ENCODE measurements at places on chromosomes 7 and 10.

- no peak for DNase-seq
These were observed 4.8 kb downstream of the ELOVL3 start for GRCh38 chr10:102230861-102231356.

GRCh38 chr7:92754919-92755581 is 81.3 kb downstream of the CDK6 start:
- no peak for DNase-seq

DNA sequence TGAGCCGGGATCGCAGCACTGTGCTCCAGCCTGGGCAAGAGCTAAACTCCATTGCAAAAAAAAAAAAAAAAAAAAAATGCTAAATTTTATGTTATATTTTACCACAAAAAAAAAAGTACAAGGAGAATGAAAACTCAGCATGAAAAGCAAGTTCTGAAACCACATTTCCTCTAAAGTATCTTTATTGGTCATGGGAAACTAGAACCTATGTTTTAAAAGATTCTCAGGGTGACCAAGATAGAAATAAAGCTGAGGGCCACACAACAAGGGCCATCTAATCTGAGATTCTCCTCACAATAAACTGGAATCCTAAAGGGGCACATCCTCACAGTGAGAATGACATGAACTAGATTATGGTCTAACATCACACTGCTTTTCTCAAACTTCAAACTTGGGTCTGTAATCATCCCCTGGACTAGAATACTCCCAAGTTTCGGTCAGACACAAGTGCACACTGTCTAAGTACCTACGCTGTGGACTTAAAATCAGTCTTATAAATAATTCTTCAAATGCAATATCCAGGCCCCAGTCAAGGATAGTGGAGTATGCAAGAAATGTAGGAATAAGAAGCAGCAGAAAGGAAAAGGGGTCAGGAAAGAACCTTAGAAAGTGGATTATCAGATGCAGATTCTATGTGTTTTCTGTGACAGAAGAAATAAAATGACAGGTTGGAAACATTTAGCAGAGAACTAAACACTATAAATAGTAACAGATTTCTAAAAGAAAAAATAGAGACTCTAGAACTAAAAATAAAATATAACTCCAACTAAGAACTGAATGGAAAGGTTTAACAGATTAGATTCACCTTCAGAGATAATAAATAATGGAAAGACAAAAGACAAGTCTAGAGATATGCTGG is 49.9 kb downstream of the COA1 start:
- DNase-seq = no peak

DNA sequence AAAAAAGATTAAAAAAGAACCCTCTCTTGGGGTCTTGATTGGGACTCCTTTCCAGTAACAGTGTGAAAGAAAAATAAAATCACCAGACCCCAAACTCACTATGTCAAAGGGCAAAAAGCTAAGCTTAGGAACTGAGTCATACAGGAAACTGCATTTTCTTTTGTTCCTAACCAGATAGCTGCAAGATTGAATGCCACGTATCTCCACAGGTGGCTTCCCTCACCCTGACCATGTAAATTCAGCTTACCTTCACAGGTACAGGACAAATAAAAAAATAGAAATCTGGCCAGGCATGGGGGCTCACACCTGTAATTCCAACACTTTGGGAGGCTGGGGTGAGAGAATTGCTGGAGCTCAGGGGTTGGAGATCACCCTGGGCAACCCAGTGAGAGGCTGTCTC is 32.5 kb upstream of the EIF4H start:
- DNase-seq = peak; percentile 17

GRCh38 chr10:110216942-110217661 is 9.7 kb downstream of the MXI1 start:
- no peak for DNase-seq

- no peak for DNase-seq
These were observed 22.1 kb upstream of the AOAH start for GRCh38 chr7:36746347-36746746.

DNA sequence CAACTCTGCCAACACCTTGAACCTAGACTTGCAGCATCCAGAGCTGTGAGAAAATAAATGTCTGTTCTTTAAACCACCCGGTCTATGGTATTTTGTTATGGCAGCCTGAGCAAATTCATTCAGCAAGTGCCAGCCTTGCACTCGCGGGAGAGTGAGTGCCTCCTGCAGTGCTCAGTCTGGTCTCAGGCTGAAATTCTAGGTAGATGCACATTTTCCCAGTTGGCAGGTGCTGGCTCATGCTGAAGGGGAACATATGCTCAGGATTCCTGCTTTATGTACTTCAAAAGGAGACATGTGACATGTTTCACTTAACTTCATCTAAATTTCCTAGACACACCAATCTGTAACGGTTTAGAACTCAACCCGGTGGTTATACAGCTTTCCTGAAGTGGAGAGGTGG is 170.8 kb downstream of the MGMT start:
- no peak for DNase-seq

GRCh38 chr10:116744885-116745284 is 2.5 kb upstream of the HSPA12A start:
- DNase-seq = no peak

DNA sequence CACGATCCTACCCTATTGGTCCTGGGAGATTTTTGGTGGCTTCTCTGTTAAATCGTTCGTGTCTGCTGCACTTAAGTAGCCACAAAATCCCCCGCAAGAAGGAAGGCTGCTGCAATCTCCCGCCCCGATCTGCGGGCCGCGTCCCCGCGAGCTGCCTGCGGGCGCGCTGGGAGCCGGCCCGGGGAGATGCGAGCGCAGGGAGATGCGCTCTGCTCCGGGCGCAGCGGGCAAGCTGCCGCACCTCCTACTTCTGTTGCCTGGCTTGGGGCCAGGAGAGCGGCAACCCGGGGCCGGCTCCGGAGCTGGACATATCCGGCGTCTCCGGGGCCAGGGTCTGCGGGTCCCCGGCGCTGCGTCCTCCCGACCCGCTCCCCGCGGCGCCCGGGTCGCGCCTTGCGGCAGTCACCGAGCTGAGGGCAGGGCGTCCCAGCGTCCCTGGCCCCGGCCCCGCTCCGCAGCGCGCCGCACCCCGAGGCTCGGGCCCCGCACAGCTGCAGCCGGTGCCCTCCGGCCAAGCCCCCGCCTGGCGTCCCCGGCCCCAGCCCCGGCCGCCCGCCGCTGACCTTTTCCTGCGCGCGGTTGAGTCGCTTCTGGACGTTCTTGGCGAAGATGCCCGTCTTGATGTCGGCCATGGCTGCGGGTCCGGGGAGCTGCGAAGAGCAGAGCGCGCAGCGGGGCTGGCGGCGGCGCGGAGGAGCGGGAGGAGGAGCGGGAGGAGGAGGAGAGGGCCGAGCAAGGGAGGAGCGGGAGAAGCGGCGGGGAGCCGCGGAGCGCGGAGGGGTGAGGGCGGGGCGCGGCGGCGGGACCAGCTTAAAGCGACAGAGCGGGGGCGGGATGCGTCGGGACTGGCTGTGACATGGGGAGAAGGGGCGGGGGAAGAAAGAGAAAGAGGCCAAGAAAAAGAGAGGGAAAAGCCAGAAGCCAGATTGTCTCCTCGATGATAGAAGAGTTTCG is at the start of gene AMPH:
Gene AMPH, minus strand, starts transcription at position 654 of the 954 bp plus-strand sequence. Its CDS starts 22 bp downstream, at position 632.
- no peak for DNase-seq

GRCh38 chr7:73451780-73452398 is 18.3 kb downstream of the FZD9 start:
- DNase-seq = peak; percentile 60

DNA sequence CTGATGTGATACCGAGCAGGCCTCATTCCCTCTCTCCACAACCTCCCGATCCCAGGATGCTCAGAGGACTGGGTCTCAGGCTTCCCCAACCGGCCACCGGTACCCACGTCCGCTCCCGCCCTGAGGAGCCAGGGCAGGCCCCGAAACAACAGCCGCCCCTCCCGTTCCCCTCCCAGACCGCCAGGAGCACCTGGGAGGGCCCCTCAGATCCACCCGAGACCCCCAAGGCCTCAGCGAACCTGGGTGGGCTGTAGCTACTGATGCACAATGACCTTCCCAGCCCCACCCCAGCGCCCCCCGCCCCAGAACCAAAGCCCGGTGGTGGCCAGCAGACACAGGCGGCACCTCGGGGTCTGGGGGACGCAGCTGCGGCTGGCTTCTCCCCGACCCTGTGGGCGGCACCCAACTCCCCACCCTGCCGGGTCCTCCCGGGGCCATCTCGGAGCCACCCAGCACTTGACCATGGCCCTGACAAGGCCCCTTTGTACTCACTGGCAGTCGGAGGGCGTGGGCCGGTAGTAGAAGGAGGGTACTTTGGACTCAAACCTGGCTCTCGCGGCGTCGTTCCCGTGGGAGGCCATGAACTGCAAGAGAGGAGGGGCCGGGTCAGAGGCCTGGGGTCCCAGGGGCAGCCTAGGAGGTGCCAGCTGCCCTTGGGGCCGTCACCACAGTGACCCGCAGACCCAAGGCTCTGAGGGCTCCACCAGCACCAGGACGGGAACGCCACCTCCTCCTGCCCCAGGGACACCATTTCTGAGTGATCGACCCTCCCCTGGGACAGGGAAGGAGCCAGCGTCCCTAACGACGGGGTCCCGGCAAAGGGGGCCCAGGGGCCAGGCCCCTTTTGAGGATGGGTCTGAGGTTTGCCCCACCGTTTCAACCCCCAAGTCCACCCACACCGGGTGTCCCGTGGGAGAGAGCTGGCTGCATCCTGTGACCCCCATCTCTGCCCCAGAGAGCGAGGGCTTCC is 28.1 kb downstream of the ADAP1 start:
- DNase-seq = no peak

GRCh38 chr10:123522702-123523312 is 143.3 kb upstream of the GPR26 start:
- DNase-seq = no peak

DNA sequence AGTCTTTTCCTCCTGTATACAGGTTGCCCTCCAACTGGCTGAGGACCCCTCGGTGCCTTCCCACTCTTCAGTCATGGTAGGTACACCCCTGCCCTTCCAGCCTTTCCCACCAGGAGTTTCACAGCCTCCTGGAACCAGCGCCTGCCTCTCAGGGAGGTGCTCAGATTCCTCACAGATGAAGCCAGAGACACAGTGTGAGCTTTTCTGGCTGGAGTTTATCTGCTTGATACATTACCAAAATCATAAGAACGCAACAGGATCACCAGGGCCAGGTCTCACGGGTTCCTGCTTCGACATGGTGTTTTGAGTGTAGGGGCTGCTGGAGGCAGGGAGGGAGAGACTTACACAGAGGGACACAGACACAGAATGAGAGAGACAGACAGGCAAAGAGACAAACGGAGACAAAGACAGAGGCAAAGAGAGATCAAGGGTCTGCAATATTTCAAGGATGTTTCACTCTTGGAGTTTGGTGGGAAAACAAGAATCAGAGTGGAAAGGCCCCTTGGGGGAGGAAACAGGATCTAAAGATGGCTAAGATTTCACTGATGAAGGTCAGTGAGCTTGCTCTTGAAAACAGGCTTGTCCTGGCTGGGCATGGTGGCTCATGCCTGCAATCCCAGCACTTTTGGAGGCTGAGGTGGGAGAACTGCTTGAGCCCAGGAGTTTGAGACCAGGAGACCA is 6.5 kb upstream of the INMT start:
- no peak for DNase-seq

DNA sequence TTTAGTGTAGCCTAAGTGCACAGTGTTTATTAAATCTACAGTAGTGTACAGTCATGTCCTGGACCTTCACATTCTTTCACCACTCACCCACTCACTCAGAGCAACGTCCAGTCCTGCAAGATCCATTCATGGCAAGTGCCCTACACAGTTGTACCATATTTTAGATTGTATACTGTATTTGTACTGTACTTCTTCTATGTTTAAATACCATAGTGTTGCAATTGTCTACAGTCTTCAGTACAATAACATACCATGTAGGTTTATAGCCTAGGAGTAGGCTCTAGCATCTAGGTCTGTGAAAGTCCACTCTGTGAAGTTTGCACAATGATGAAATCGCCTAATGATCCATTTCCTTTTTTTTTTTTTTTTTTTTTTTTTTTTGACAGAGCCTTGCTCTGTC is 12.0 kb downstream of the EEPD1 start:
- DNase-seq = no peak

GRCh38 chr7:91565499-91566401 is 301.5 kb downstream of the FZD1 start:
- DNase-seq = no peak

DNA sequence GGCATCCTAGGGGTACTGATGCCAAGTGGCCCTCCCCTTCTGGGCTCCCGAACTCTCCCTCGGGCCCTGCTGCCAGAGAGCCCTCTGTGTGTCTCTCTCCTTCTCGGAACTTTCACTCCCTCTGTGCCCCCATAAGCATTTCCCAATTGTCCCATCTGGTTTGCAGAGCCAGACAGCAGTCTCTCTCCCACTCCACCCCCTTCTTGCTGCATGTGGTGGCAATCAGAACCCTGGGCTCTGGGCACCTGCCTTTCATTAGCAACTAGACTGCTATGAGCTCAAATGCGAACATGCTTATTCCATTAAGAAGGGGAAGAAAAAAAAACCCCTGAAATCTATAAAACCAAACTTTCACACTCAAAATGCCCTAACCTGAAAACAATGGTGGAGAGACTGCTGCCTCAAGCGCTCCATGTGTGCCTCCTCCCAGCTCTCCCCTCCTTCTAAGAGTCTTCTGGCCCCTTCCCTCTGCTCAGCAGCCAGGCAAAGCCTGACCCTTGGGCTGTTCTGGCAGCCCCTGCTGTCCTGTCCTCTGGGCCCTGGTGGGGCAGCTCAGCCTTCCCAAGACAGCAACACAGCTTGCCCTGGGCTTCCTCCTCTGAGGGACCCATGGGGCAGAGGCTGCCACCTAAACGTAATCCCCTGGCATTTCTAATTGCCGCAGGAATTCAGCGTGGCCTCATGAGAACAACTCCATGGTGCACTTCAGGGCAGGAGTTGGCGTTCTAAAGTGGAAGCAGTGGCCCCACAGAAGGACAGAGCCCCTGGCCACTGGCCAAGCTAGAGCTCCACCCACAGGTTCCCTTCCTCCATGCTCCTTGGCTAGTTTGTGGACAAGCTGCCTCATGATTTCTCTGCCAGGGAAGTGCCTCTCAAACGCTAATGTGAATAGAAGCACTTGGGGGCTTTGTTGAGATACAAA is 415.4 kb downstream of the PLXNA4 start:
- no peak for DNase-seq

GRCh38 chr7:120794106-120794729 is 63.7 kb downstream of the TSPAN12 start:
- peak; percentile 5 for DNase-seq

DNA sequence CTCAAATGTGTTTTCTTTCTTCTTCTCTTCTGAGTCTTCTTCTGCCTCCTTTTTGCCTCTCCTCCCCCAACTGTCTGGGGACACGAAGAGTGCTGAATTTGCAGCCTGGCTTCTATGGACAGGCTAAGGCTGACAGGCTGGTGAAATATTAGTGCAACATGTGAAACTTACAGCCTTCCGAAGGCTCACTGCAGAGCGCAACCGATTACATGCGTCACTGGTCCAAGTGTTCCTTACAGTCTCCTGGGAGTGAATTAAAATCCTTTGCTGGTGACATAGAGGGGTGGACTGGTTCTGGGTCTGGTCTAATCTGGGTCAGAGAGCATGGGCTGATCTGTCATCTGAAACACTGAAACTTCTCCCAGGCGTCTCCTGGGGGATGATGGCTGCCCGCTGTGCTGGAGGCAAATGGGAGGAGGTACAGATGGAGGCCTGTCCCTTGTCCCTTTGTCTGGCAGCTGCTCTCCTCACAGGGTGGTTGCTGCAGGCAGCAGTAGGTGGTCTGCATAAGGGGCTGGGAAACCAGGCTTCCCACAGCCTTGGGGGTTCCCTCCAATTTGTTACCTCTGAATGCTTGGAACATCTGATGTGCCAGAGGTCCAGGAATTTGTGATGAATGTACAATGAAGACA is 143.8 kb upstream of the BMPER start:
- DNase-seq = no peak

Data from RWPE1 (cell line).